Activated naive CD4-positive, alpha-beta T cell (primary cell): ENCODE measurements at places on chromosomes 1 and 21.

DNA sequence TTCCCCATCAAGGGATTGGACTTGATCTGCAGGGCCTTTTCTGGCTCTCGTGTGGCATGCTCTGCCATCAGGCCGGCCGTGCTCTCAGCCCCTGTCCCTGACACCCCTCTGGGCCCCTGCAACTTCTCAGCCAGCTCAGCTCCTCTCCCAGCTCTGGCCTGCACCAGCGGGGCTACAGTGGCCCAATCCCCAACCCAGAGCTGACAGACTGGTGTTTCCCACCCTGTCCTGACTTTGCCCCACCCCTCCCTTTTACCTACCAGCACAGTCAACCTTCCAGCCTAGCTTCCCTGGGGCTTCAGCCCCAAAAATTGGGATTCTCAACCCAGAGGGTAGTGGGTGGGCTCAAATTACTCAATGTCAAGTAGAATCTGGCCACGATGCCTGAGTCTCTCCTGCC is 149.3 kb downstream of the SYF2 start:
- DNase-seq, result no peak

DNA sequence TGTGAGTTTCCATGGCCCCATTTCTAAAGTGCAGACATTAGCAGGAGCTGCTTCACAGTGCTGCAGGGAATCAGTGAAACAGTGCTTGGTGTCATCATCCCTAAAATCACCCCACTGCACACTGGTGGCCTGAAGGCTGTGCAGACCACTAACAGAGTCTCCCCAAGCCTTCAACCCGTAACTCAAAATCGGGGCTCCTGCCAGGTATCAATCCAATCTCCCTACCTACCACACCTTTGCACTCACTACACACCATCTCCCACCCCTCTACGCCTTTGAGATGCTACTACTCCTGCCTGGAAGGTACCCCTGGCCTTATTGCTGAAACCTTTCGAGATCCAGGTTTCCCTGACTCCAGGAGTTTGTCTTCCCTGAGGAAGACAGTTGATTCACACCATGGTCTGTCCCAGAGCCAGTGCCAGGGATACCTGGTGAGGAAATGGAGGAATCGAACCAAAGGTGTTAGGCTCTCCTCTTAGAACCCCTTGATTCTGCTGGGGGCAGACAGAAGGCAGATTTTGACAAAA is 25.5 kb downstream of the SLC2A1 start:
- DNase-seq, result no peak

- DNase-seq, result no peak
Observed at GRCh38 chr1:71438626-71439025, 357.8 kb upstream of the ZRANB2 start.

DNA sequence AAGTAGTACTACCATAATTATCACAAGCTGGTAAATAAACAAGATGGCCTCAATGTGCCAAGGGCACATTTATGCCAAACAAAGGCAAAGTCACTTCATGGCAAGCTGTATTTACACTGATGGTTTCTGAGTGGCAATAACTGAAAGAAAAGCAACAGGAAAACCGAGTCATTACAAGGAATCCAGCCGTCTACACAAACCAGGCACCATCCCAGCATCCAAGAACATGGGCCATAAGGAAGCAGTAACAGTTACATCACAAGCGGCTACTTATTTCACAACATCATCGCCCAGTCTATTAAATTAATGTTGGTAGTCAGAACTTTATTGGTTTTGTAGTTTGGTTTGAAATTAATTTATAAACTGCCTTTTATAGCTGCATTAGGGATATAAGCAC is 214.2 kb downstream of the RERE start:
- DNase-seq, result no peak

- DNase-seq, result no peak
Observed at GRCh38 chr1:166184897-166185296, 18.1 kb upstream of the FAM78B start.

DNA sequence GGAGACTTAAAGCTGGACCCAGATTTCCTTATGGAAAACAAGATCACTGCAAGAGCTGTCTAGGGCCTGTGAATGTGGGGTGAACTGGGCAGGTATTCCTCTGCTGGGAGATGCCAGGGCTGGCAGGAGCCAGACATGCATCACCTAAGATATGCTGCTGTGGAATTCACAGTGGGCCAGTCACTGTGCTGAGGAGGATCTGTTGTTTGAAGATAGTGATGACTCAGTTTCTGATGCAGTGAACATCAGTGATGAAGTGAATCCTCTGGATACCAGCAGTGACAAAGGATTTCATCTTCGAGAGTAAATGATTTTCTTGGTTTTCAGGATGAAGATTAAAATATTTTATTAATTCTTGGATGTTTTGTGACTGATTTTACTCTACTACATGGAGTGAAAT is 29.9 kb upstream of the CAMSAP2 start:
- no peak for DNase-seq

DNA sequence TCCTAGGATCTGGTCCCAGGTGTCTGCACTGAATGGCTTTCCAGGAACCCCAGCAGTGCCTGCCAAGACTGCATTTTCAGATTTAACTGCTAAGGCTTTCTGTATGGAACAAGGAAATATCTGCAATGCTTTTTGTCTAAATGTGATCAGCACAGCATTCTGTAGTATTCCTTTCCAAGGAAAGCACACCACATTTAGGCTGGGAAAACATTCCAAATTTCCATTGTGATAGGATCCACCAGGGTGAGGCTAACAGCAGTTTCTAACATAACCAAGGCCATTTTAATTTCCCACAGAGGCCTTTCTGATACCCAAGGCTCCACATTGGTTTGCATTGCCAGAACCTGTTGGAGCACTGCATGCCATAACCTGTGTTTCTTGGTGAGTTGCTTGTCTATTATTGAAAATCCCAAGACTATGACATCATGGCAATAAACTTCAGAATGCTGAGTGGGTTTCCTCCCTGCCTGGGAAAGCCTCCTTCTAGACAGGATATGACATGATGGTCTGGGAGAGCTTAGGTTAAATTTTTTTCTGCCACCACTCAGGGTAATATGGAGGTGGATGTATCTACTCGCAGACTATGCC is 23.3 kb upstream of the PTGFRN start:
- DNase-seq, result no peak

GRCh38 chr21:44443291-44443890 is 11.9 kb upstream of the LRRC3 start:
- DNase-seq, result no peak

DNA sequence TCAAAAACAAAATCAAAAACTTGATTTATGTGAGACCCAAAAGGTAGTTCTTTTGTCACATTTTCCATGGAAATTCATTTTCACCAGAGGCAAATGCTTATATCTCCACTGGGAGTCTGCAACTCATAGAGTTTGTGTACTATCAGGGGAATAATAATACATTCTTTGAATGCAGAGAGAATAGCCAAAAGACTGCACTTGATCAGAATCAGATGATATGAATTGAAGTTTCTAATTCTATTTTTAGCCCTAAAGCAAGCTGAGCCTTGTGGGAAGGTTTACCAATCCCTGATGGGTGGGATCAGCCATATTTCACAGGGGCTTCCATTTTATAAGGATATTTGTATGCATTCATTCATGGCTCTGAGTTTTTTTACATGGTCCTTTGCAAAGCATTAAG is 49.6 kb downstream of the TSEN15 start:
- no peak for DNase-seq

- DNase-seq, result no peak
Observed at GRCh38 chr1:223095870-223096269, 47.2 kb downstream of the TLR5 start.

DNA sequence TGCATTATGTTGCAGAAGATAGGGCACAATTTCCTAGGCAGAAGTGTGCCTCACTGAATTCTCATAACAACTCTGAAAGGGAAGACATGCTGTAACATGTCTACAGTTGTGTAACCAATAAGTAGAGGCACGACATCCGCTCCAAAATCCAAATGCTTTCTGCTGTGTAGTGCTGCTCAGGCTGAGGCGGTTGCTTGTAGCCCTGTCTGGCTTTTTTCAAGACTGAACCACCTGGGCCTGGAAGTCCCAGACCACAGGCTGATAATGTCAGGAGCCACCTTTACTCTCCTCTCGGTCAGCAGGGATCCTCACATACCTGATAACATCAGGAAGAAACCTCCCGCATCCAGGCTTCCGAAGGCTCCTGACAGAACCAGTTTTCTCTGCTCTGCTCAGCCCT is 10.9 kb downstream of the AKNAD1 start:
- DNase-seq, result no peak

DNA sequence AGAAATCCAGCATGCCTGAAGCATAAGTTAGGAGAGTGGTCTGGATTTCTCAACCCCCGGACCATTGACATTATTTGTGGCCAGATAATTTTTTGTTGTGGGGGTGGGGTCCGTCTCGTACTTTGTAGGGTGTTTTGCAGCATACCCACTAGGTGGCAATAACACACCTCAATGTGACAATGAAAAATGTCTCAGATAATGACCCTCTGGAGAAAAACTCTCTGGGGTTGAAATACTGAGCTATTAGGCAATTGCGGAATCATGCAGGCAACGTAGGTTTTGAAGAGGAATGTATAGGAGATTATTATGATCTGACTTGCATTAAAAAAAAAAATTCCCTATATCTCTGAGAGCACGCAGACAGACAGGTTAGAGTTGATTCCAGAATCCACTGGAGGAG is 25.3 kb upstream of the RRP15 start:
- no peak for DNase-seq

DNA sequence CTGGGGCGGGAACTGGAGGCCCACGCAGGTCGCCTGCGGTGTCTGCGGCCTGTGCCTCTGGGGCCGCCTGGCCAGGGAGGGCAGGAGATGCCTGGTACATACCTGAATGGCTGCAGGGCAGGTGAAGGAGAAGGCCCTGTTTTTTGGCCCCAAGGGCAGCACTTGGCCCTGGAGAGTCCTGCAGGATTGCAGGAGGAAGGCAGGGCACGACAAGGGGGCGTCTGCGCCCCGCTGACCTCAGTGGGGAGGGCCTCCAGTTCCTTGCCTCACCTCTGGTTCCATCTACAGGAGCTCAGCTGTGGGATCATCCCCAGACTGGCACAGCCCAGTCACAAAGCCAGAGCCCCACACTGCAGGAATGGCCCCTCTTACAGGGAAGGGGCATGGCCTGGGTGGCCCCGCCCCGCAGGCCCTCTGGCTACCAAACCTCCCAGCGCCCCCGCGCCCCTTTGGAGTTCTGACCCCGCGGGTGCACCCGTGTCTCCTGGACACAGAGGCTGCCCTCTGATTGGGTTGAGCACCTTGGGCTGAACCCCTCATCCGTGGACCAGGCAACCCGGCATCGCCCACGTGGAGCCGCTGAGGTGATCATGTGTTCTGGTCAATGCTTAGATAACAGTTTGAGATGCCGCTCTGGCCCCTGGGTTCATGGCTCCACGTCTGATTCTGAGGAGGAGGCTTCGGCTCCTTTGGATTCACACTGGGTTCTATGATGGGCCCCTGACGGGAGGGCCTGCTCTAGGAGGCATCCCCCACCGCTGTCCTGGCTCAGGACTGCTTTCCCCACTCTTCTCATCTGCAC is 1.3 kb upstream of the PEX10 start:
- DNase-seq, result no peak

DNA sequence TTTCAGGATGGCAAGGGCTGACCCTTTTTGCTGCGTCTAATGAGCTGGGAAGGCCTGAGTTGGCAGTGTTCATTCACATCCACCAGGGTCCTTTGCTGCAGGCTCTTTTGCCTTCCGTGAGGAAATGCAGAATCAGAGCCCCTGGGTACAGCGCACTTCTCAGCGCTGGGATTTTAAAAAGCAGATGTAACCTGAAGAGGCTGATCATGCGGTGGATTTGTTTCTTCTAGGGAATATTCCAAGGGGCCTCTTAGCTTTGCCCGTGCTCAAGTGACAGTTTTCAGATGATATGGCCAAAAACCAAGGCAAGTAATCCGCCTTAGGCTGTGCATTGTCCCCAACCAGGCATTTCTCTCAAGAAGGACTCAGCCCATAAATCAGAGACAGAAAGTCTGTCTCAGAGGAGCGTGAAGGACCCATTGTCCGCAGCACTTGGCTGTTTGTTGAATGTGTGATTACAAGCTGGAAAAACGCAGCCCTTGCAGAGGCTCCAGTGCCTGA is 237.6 kb downstream of the PTPRC start:
- DNase-seq, result no peak

GRCh38 chr1:227947676-227948492 is at the start of gene WNT9A:
Gene WNT9A, minus strand, starts transcription at chr1:227947932. Its CDS starts 45 bp downstream, at chr1:227947887.
- DNase-seq, result no peak

DNA sequence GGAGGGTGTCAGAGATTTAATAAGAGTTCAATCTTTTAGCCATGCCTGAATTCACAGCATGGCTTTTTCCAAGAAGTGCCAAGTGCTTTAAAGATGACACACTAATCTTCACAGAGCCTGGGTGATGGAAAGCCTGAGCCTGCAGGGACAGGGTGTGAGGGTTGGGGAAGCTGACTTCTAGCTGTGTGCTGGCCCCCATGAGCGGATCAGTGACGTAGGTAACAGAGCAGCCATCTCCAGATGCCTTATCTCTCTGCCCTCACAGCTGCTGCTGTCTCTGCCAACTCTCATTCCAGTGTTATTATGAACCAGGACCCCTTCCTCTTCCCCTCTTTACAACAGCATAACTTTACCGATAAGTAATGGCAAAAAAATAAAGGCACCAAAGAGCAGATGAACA is 30.6 kb downstream of the FAM78B start:
- DNase-seq, result no peak

DNA sequence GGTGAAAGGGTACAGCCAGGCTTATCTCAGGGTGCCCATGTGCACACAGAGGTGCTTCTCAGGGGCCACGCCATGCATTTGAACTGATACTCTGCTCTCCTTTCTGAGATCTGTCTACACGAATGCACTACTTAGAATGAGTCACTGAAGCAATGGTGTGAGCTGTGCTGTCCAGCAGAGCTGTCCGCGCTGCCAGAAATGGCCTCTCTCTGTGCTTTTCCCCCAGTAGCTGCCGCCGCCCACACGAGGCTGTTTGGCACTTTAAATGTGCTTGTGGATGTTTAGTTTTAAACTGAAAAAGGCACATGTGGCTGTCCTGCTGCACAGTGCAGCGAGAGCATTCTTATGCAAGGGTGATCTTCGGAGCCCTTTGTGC is 87.1 kb upstream of the COL6A1 start:
- DNase-seq, result no peak

- DNase-seq, result no peak
Observed at GRCh38 chr1:36365381-36365780, 20.3 kb downstream of the STK40 start.

DNA sequence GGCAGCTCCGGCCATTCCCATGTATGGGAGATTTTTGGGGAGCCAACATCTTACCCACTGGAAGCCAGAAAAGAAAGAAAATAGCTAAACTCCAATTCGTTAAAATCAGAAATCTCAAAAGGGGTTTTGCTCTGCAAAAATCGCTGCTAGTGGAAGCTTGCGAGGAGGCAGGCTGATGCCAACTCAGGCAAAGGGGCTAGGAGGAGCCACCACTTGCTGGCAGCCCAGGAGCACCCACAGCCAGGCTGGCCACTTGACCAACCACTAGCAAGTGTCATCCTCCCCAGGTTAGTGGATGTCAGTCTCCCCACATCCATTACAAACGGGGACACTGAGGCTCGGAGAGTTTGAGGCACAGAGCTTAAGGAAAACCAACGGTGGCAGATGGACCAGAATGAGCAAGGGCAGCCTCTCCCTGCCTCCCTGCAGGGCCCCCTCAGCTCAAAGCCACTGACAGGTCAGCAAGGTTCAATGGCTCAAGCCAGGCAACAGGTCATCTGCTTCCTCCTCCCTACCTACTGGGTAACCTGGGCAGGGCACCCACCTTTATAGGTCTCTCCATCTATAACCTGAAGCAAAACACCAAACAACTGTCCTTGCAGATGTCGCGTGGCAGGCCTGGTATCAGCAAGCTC is 10.8 kb downstream of the KCNN3 start:
- DNase-seq, result no peak

- DNase-seq, result no peak
Observed at GRCh38 chr1:173020138-173020750, 30.5 kb downstream of the TNFSF18 start.
